ENCODE measurements at places on chromosomes 1 and 21.

DNA sequence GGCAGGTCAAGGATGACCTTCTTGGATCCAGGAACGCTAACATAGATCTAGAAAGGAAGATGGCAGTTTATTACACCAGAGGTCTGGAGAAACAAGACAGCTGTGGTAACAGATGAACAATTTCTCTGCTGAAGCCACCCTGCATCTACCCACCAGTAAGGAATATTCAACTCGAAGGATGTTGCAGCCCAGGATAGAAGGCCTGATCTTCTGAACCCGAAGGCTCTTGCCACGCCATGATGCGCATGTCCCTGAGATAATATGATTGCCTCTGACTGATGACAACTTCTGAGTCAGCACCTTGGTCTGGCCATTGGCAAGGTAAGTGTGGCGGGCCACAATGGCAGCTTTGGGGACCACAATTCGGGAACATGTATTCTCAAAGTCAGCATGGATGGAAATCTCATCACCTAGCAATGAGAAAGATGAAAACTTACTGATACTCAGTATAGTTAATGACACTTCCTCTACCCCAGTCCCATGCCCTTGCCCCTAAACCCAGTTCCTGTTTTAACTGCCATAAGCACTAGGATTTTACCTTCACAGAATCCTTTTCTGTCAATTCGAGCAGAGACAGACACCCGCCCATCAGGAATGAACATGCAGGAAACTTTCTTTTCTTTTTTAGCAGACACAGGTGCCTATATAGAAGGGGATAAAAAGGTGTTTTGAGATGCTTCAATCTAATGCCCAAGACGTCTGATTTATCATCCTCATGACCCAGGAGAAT, 1.8 kb downstream of the TXNIP start:
- H3K4me1 ChIP-seq, result peaks cover 86% of the 10 kb centered on the region
- H3K27ac ChIP-seq, result peak overlapping the region; percentile 99
- peaks cover 40% of the 10 kb centered on the region for H3K36me3 ChIP-seq
- DNase-seq, result no peak

DNA sequence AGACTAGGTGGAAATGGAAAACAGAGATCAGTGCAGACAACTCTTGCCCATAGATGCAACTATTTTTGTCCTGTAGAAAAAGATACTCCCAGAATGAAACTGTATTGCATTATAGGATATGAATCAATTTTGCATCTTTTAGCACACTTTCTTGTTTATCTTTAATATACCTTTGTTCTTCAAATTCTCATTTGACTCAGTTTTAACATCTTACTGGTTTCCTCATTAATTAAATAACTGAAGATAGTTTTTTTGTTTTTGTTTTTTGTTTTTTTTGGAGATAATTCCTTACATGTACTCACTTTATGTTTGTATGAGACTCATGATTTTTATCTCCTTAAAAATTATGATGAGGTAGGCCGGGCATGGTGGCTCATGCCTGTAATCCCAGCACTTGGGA, 10.9 kb upstream of the CAMTA1 start:
- peaks cover 12% of the 10 kb centered on the region for H3K27me3 ChIP-seq
- no peaks in the 10 kb centered on the region for H3K4me1 ChIP-seq
- H3K36me3 ChIP-seq, result no peaks in the 10 kb centered on the region
- DNase-seq, result no peak
- H3K4me3 ChIP-seq, result no peak overlapping the region
- H3K27ac ChIP-seq, result no peak overlapping the region

GRCh38 chr1:217534566-217534965, 96.3 kb downstream of the GPATCH2 start:
- no peak overlapping the region for H3K4me3 ChIP-seq
- no peaks in the 10 kb centered on the region for H3K27me3 ChIP-seq
- H3K27ac ChIP-seq, result no peak overlapping the region
- DNase-seq, result no peak

DNA sequence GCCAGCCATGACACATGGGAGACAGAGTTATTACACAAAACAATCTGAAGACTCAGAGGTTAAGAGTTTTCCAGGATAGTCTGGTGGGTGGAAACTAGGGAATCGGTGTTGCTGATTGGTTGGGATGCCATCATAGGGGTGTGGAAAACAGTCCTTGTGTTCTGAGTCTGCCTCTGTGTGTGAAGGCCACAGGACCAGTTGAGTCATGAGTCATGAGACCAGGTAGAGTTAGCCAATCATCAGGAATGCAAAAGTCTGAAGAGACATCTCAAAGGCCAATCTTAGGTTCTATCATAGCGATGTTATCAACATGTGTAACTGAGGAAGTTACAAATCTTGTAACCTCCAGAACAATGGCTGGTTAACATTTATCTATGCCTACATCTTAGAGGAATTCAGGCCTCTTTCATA, 49.7 kb upstream of the NEK7 start:
- H3K4me1 ChIP-seq, result no peaks in the 10 kb centered on the region
- H3K27me3 ChIP-seq, result no peaks in the 10 kb centered on the region
- no peak for DNase-seq
- H3K4me3 ChIP-seq, result no peak overlapping the region

DNA sequence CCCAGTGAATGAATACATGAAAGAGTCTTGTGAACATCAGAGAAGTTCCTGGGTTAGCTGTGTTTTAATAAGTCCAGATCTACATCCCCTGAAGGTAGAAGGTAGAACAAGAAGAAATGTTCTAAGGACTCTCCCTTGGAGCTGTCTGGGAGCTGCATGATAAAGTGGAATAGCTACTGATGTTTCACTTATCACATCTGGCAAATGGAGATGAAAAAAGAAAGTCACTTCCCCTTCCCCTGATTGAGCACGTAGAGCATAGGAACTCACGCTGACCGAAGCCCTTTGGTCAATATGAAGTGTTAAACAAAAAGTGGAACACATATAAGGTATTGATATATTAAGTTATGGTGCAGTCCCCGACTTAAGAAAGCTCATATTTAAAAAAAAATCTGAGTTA, 53.2 kb upstream of the PARP1 start:
- no peak overlapping the region for H3K4me3 ChIP-seq
- no peaks in the 10 kb centered on the region for H3K4me1 ChIP-seq
- DNase-seq, result no peak
- H3K27me3 ChIP-seq, result peaks cover 15% of the 10 kb centered on the region
- no peak overlapping the region for H3K27ac ChIP-seq

DNA sequence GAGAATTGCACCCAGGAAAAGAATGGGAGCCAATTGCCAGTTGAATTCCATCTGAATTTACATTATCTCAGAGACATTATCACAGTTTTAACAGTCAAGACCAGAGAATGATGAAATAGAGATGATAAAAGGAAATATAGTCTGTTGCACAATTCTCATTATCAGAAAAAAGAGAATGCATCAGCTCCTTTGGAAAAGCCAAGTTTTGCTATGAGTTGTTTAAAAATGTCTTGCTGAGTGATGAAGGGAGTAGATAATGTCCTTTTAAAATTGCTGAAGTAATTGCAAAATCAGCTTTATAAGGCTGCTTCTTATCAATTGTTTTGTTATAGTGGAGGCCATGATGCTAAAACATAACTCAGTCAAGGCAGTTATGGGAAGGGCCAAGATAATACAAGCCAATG, 37.9 kb upstream of the EEIG2 start:
- peaks cover 15% of the 10 kb centered on the region for H3K27me3 ChIP-seq
- H3K4me1 ChIP-seq, result no peaks in the 10 kb centered on the region
- no peak for DNase-seq
- H3K27ac ChIP-seq, result no peak overlapping the region
- H3K36me3 ChIP-seq, result no peaks in the 10 kb centered on the region
- no peak overlapping the region for H3K4me3 ChIP-seq

DNA sequence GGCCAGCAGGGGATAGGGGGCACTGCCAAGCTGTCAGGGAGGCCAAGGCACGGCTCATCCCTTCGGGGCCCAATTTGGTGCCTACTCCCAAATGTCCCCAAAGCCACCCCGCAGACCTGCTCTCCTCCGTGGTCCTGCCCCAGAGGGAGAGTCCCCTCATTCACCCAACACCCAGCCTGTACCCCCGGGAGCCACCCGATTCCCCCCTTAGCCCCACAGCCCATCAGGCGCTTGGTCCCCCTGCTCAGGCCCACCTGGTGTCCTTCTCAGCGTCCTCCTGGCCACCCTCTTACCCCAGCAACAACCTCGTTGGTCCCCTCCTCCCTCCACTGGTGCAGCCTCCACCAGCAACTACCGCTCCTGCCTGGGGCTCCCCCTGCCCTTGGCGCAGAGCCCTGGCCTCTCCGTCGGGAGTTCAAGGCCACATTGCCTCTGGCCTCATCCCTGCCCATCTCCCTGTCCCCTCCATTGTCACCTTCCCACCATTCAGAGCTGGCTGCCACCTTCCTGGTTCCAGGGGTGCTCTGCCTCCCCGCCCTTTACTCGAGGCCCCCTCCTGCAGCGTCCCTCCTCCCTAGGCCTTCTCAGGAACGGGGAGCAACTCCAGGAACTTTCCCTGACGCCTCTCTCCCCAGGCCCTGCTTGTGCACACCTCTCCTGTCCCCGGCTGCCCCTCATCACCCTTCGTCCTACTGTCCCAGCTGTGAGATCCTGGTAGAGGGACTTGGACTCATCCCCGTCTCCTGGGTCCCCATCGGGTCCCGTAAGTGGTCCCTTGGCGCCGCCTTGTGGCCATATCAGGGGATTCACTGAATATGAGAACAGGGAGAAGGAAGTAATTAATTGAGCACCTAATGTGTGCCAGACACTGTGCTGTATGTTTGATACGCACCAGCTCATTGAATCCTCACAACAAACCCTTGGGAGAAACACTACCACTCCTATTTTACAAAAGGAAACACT, 73.9 kb downstream of the RAP1GAP start:
- no peaks in the 10 kb centered on the region for H3K36me3 ChIP-seq
- DNase-seq, result peak; percentile 59
- H3K27me3 ChIP-seq, result peaks cover 55% of the 10 kb centered on the region
- H3K4me3 ChIP-seq, result no peak overlapping the region
- H3K27ac ChIP-seq, result no peak overlapping the region
- H3K4me1 ChIP-seq, result no peaks in the 10 kb centered on the region

DNA sequence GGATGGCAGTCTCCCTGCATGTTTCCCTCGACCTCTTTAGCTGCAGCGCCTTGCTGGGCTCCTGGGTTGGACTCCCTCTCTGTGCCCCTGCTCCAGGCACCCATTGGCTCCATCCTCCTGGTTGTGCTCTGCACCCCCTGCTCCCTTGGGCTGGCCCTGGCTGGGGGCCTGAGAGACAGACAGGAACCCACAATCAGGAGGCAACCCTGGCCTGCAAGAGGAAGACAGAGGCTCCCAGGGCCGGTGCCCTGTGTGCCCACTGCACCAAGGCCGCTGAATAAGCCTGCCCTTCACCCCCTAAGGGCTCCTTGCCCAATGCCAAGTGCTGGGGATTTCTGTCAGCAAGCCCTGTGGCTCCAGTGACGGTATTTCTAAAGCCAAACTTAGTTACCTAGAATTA, 31.5 kb upstream of the LHX4 start:
- DNase-seq, result no peak
- H3K27me3 ChIP-seq, result no peaks in the 10 kb centered on the region
- H3K36me3 ChIP-seq, result peaks cover 48% of the 10 kb centered on the region
- no peak overlapping the region for H3K4me3 ChIP-seq
- H3K4me1 ChIP-seq, result no peaks in the 10 kb centered on the region
- H3K27ac ChIP-seq, result no peak overlapping the region

Measured in left ventricle myocardium inferior (tissue), 1 donor.